ENCODE measurements at places on chromosomes 3 and 15.

- DNase-seq = no peak
These were observed 15.5 kb downstream of the LNP1 start for GRCh38 chr3:100416863-100417262.

DNA sequence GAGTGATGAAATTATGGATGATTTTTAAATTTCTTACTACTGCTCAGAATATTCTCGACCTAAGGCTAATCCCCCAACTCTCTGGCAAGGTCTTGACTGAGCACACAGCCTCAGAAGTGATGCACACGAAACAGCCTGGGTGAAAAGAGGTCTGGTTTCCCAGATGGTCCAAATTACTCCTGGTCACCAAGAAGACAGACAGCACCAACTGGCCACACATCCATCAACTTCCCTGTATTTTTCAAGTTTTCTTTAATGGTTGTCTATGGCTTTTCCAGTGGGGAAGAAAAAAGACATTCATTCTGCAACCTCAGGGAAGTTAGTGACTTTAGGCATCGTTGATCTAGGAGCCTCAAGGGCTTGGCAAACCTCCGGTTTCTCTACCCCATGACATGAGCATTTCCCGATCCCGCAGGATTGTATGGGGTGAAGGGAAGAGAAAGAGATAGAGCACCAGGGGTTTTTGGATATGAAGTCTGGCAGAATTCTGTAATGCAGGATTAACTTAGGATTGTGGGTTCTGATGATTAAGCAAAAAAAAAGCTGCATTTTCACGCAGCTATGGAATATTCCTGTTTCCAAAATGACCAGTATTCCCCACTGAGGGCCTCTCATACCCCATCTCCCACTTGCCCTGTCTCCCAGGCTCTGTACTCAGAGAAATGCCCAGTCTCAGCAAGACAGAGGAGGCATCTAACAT lies 62.2 kb downstream of the UMPS start:
- DNase-seq = peak; percentile 45

DNA sequence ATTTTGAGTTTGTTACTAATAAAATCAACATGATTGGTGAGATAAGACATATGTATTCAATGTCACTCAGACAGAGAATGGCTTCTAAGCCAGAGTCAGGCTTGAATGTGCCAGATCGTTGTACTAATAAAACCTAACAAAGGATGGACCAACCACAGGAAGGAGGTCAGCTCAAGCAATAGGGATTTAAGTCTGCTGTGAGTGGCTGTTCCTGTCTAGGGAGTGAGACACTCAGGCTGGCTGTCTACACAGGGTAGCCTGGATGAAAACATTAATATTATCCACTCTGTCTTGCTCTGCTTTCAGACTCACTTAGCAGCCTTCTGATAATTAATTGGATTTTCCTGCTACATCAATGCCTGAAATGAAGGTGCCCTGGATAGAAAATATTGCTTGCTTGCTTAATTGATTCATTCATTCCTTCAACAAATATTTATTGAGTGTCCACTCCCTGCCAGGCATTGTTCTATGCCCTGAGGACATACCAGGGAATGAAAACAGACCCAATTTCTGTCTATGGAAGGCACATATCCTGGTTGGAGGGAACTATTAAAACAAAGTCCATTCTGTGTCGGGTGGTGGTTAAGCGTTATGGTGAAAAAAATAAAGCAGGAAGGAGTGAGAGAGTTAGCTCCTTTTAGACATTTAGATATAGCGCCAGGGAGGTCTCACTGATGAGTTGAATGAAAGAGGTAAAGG lies 239.4 kb downstream of the CHST2 start:
- no peak for DNase-seq

GRCh38 chr3:123389628-123389918 lies 59.3 kb downstream of the ADCY5 start:
- no peak for DNase-seq

DNA sequence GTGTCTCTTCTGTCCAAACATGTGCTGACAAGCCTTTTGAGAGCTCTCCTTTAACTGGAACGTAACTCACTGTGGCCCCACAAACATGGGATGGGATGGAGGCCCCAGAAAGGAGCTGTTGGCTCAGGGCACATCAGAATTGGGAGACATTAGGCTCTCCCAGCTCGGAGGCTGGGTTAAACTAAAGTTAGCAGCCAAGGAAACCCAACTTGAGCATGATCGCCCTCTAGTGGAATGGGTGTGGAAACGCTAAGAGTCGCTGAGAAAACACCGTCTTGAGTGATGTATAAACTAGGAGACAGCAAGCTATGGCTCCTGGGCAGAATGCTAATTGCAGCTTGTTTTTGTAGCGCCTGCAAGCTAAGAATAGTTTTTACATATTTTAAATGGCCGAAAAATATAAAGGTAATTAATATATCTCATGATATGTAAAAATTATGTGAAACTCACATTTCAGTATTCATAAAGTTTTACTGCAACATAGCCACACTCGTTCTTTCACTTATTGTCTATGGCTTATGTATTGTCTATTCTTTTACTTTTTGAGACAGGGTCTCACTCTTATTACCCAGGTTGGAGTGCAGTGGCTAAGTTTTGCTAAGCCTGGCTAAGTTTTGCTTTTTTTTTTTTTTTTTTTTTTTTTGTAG lies 138.8 kb upstream of the HACD2 start:
- DNase-seq = peak; percentile 81

- DNase-seq = no peak
These were observed 14.2 kb downstream of the RAB6B start for GRCh38 chr3:133881492-133881891.

- DNase-seq = peak; percentile 43
These were observed 36.8 kb upstream of the NIT2 start for GRCh38 chr3:100297784-100298183.

- DNase-seq = no peak
These were observed 38.1 kb downstream of the LRTM1 start for GRCh38 chr3:54889731-54890130.

GRCh38 chr15:80482696-80483095 lies 78.5 kb downstream of the ARNT2 start:
- DNase-seq = no peak

- peak; percentile 85 for DNase-seq
These were observed at the start of gene FANCD2 for GRCh38 chr3:10026084-10026890. Gene FANCD2, plus strand, starts transcription at chr3:10026437. Its CDS starts 2,221 bp downstream, at chr3:10028658.
